ENCODE measurements at places on chromosomes 16 and 17.

DNA sequence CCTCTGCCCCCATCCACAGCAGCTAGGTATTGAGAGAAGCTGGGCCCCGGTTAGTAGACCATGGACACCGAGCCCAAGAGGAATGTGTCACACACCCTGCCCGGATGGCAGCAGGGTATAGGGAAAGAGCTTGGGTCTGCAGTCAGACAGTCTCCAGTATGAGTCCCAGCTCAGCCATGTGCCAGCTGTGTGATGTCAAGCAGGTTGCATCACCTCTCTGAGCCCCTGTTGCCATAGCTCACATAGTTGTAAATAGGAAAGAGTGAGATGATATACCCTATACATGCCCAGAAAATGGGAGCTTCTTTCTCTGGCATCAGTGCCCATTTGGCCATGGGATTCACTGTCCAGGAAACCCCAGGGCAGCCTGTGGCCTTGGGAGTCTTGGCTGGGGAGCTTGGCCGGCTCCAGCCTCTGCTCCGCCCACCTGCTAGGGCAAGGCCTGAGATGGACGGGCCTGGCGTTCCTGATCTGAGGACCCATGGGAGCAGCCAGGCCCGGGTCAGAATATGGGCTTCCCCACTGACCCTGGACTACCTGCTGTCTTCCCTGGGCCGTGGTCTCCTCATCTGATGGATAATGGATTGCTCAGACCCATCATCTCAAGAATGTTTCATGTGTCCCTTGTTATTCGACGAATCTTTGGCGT lies 13.2 kb downstream of the CD300LG start:
- DNase-seq = no peak

GRCh38 chr17:7835814-7836595 lies 2.0 kb downstream of the KDM6B start:
- DNase-seq = no peak

- DNase-seq = no peak
Measured at GRCh38 chr16:81485824-81486539, 41.4 kb downstream of the CMIP start.

GRCh38 chr17:30323895-30324319 lies 9.9 kb downstream of the TMIGD1 start:
- no peak for DNase-seq

DNA sequence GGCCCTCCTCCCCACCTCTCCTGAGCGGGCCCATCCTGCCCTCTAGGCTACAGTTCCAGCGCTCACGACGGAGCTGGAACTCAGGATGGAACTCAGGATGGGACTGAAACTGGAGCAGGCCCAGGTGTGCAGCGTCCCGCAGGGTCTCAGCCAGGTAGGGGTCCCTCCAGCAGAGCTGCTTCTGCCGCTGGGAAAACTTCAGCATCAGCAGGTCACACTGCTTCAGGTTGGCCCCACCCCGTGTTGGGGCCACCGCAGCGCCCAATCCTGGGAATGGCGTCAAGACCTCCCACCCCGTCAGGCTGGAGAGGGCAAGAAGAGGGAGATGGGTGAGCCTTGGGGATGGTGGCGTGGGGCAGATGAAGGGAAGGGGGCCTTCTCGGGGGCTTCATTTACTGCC lies 62.6 kb upstream of the TMEM97 start:
- no peak for DNase-seq

GRCh38 chr16:67902831-67903230 lies 9.8 kb downstream of the PSKH1 start:
- DNase-seq = no peak

GRCh38 chr16:1102921-1103635 lies 7.0 kb upstream of the C1QTNF8 start:
- peak; percentile 53 for DNase-seq

GRCh38 chr17:61981323-61981722 lies 53.5 kb upstream of the INTS2 start:
- no peak for DNase-seq

DNA sequence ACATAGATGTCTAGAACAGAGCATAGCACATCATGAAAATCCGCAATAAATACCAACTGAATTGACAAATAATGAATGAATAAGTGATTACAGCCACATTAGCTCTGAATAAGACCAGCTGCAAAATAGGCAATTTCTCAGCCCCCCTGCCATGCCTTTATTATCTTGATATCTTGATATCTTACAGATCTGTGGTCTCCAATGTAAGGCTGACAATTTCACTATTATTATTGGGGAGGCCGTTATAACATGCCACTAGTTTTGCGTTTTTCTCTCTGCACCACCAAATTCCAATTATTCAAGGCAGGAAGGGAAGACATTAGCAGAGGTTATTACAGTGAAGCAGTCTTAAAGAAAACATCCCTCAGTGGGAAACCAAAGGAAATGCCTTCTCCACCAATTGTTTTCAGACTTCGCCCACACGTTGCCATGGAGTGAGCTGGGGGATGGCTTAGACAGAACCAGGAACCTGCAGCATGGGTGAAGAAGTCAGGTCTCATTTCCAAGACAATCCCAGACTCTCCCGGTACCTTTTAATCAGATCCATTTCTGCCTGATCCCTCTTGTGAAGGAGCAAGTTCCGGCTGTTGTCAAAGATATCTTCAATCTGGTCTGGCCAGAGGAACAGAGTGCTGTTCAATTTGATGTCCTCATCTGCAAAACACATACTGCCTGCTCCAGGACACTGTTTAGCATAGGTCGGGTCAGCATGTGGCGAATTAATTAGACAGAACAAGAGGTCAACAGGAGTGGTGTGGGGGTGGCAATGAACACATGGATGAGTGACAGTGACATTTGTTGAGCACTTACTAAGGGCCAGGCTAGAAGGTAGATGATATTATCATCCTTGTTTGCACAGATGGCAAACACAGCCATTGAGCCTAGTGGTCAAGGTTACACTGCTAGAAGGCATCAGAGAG lies 46.4 kb downstream of the DNAH3 start:
- no peak for DNase-seq

DNA sequence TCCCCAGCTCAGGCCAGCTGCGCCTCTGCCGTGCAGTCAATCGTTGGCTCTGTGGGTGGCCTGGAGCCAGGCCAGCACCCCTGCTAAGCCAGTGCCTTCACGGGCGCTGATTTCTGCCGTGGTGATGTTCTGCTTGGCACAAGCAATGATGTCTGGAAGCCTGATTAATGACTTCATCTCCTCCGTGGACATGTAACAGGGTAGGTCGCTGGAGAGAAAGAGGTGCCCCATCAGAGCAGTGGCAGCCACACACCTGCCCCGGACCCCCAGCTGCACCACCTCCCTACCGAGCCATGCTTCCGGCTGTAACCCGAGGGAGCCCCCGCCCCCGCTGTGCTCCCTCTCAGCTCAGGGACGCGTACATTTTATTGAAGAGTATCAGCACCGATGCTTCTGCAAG lies 1.9 kb downstream of the ARL16 start:
- DNase-seq = no peak

DNA sequence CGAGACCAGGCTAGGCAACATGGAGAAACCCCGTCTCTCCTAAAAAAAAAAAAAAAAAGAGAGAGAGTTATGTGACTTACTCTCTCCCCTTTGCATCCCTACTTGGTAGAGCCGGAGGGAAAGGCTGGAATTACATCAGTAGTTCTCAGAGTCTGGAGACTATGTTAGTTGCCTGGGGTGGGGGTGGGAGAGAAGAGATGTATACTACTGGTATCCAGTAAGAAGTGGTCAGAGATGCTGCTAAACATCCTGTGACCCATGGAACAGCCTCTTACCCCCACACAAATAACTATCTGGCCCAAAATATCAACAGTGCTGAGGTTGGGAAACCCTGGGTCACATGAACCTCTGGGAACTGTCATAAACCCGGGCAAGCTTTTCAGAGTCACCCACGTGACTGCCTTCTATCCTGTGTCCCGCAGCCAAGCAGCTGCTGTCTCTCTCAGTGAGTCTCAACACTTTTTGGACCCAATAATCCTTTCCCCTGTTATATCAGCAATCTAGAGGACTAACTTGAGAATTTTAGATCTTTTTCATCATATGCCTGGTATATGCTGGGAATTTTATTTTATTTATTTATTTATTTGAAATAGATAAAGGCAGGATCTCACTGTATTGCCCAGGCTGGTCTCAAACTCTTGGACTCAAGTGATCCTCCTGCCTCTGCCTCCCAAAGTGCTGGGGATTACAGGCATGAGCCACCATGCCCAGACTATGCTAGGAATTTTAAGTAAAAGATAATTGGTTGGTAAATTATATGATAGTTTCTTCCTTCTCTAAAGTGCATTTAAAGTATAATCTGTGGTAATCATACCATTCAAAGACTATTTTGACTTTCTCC lies 8.7 kb downstream of the EIF1 start:
- DNase-seq = no peak

Data from activated T-helper 1 cell treated with Interleukin-2 at 50 U/mL for 16 hours (primary cell).